IPS DF 6.9 (cell line): ENCODE measurements at places on chromosomes 12 and 14.

- DNase-seq, result no peak
Observed at GRCh38 chr12:89180496-89180895, 171.8 kb downstream of the DUSP6 start.

DNA sequence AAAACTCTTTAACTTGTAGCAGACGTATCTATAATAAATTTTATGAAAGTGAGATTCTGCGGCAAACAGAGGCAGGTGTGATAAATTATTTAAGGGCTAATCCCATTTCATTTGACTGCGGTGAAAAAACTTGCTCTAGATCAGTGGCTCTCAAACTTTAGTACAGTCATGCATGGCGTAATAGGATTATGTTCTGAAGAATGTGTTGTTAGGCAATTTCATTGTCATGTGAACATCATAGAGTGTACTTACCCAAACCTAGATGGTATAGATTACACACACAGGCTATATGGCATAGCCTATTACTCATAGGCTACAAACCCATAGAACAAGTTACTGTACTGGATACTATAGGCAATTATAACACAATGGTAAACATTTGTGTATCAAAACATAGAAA lies 83.7 kb downstream of the HEATR5A start:
- DNase-seq, result no peak

GRCh38 chr12:107225635-107226034 lies 132.3 kb upstream of the CRY1 start:
- DNase-seq, result peak; percentile 27

GRCh38 chr14:100967930-100968329 lies 64.4 kb upstream of the RTL1 start:
- no peak for DNase-seq

DNA sequence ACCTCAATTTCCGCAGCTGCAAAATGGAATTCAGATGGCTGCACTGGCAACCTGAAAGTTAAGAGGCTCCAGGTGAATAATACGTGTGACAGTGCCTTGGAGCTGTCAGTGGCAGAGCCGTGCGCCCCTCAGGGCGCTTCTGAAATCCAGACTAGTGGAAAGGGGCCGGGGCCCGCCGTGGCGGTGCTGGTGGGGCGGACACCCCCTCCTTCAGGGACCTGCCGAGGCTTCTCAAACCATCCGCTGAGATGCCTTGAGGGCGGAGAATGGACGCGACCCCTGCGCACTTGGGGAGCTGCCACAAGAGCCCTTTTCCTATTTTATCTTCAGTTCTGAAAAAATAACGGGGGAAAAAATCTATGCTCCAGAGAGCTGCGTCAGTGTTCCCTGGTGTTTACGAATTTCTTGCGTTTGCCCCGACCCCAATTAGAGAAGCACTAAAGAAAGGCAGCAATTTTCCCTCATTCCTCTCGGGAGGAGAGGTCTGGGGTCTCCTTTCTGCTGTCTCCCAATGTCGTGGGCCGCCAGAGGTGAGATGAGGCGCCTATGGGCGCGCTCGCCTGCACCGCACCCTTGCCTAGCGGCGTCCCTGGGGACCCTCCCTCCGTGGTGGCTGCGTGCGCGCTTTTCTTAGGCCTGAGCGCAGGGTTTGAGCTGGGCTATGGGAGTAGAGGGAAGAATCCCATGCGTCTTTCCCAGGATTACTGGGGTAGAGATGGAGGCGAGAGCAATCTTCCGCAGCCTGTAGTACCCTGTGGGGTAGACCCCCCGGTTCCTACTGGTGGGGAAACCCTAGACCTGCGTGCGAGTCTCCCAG lies 2.2 kb downstream of the NOS1 start:
- DNase-seq, result no peak

DNA sequence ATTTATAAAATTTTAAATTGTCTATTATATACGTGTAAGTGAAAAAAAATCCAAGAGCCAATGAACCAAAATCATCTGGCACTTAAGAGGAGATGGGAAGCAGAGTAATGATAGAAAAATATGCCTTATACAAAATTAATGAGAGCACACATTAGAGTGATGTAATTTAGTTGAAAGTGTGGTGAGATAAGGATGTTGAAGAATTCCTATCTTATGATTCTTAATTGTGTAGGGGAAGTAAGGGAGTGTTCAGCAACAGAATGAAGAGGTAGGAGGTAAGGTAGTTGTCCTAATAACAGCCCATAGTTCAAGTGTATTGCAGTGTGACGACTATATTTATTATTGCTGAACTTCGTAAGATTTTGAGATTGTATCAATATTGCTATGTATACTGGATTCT lies 843.4 kb upstream of the FLRT2 start:
- no peak for DNase-seq

GRCh38 chr12:52789637-52790426 lies 6.1 kb downstream of the KRT3 start:
- no peak for DNase-seq

- no peak for DNase-seq
Observed at GRCh38 chr12:34294137-34294536, 271.8 kb downstream of the ALG10 start.

DNA sequence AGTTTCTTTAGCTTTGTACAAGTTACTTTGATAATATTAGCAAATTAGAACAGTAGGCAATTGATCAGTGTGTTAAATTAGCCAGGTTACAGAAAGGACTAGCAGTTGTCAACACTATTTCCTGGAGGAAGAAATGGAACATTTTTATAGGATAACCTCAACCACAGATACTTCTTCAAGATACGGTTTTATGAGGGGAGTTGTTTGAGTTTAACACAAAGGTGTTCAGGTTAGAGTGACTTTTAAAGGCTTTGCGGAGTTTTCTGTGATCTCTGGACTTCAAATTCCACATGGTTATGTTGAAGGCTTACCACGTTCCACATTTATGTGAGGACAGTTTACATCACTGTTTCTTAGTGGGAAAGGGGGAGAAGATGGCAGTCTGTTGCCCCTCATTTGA lies 19.3 kb downstream of the YARS2 start:
- DNase-seq, result no peak

- DNase-seq, result no peak
Observed at GRCh38 chr12:57069523-57069922, 9.1 kb downstream of the NEMP1 start.

DNA sequence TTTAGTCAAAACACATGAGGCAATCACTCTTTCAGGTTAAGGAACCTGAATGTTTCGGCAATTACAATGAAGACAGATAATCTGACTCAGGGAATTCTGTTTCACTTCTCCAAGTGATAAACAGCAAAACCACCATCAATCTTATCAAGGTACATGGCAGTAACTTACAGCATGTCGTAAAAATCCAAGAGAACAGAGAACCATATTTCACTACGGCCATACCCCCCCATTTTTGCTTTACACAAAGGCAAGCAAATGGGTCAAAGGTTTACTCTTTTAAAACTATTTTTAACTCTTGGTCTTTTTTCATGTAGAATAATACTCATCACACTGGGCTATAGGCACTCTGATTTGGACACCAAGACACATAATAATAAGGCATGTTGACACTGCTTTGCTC lies 102.4 kb downstream of the PPM1H start:
- no peak for DNase-seq

DNA sequence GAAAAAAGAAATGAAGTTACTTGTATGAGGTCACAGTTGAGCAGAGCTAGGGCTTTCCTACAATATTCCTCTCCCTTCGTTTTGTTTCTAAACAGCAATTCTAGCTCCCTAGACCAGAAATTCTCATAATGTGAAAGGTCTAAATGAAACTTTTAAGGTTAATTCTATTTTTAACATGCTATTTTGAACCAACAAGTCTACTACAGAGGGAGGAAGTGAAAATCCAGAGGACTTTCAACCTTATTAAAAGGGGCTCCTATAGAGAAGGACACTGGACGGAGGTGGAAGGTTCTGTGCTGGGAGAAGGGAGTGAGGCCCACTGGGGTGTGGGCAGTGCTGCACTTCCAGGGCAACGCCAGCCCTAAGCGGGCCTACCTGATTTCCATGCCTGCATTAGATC lies 13.4 kb downstream of the GSG1 start:
- no peak for DNase-seq

GRCh38 chr12:130198026-130198662 lies 35.9 kb downstream of the FZD10 start:
- no peak for DNase-seq
